DMS79 (cell line): ENCODE measurements at places on chromosomes 5 and 9.

DNA sequence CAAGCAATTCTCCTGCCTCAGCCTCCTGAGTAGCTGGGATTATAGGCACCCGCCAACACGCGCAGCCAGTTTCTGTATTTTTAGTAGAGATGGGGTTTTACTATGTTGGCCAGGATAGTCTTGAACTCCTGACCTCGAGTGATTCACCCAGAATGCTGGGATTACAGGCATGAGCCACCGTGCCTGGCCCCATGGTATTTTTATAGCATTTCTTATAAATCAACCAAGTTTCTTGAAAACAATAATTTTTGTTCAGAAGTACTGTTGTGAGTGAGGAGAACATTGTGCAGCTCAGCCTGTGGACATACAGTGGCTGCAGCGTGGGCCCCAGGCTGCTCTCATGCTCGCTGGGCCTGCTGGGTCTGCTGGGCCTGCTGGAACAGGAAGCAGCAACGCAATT lies 45.3 kb downstream of the MAP1B start:
- no peak for DNase-seq

GRCh38 chr9:93645149-93645889 lies 68.9 kb downstream of the PHF2 start:
- no peak for DNase-seq

DNA sequence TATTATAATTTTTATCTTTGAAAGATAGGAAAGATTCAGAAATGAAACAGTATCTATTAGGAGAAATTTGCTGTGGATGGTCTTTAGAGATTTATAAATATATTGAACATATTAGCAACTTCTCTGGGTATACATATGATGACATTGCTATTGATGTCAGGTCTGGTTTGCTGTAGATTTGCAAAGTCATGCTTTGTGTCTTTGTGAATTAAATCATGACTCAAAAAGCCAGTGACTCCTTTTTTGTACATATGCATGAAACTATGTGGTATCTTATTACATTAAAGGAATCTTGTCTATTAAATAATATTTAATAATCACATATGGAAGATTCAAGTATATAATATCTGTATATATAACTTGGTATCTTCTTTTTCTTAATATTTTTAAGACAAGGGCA lies 141.9 kb downstream of the ST8SIA4 start:
- no peak for DNase-seq

DNA sequence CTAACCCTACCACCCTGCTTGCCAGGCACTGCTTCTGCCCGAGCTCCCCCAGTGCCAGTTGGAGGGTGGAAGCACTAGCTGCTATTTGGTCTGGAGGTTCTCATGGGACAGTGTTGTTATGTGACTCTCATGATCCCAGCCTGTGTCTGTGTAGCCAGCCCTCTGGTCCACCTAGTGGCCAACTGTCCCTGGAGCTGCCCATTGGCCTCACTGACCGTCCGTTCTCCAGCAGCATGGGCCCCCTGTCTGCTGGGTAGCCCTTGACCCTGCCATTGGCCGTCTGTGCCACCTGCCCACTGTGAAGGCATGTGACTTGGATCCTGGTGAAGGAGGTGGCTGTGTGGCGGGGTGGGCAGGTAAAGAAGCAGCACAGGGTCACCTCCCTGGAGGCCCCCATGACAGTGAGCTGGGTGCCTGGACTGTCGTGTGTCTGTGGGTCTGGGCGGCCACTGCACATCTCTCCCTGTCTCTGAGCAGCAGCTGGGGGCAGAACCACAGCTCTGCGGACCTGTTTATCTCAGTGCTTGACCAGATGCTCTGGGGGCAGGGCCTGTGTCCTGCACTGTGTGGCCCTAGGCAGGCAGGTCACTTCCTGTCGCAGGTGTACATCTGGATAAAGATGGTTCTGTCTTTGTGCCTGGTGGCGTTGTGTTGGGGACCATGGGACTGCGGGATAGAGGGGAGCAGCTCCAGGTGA lies 11.4 kb downstream of the PHF2 start:
- DNase-seq: no peak

GRCh38 chr5:55918087-55919035 lies 67.2 kb downstream of the IL31RA start:
- DNase-seq: no peak

DNA sequence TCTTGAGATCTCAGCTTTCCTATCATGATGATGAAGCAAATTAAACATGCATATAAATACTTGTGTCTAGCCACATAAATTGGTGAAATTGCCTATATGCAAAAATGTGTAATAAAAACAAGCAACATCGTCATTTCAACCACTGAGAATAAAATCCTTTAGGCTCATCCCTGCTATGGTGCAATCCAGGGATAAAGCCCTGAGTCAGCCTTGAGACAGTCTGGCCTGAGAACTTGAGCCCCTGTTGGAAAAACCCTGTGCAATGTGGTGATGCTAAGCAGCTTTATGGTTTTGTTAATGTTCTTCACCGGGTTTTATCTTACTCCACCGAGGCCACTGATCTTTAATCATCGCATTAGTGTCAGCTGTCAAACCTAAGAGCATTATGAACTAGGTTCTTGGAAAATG lies 170.5 kb downstream of the DCP2 start:
- DNase-seq: no peak

DNA sequence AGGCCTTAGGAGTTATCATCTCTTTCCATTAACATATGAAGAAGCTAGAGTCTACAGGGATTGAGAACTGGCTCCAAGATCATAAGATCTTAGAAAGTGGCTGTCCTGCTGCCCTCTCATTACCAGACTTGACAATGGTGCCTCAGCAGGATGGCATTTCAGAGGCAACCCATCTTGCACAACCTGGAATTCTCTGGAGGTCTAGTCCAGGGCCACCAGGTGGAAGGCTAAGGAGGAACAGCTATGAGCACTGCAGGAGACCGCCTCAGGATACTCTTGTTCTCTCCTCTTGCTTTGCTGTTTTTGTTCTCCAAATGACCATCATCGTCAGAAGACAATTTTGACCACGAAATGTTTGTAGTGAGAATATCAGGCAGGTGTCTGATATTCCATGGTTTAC lies 322.6 kb downstream of the FBXL17 start:
- DNase-seq: no peak

DNA sequence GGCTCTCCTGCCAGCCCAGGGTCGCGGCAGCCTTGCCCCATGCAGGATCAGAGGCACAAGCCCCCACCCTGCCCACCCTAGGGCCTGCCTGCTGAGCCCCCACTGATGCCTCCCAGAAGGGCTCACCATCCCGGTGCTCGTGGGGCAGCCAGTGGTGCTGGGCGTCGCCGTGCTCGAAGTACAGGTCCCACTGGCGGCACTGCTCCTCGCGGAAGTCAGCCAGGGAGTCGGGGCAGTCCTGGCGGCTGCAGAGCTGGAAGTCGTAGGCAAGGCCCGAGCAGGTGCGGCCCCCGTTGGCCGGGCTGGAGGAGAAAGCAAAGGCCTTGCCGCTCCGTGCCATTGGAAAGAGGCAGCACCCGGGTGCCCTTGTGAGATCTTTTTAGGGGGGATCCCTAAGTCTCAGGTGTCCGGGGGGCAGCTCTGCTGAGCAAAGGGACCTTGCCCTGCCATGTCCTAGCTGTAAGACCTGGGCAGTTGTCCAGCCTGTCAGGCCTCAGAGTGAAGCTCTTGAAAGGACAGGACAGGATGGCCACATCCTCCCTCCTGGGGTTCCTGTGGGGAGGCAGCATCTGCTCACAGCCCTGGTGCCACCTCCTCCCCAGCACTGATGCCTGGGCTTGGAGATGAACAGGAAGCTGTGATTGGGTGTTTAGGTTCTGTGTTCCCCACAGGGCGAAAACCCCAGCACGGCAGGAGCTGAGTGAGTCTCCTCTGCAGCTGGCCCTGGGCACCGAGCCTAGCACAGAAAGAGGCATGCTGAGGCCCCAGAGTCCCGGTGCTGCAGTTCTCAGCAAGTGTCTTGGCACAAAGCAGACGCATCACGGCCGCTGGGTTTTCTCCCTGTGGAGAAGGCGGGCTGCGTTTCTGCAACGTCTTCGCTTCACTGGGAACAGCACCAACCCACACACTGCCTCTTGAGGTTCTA lies 77.7 kb downstream of the ZNF354C start:
- DNase-seq: no peak

DNA sequence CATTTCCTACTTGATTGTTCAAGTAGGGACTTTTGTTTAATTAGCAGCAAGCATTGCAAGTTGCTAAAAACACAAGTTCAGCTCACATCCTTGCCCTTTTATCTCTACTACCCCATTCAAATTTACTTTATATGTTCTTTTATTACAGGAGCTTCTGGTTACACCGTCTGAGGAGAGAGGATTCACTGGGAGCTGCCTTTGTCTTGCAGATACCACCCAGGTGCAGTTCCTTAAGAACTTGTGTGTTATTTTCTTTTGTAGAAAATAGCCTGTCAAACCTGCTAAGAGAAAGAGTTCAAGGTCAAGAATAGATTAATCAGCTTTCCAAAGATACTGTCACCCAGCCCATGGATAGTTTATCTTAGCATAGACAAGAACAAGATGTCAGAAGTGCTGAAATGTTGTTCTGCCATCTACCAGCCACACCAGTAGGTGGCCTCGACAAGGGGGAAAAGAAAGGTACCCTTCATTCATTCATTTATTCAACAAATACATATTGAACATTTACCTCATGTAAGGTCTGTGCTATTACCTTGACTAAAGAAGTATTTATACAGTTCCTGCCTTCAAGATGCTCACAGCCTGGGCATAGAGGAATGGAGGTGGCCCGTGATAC lies 750.3 kb downstream of the MAT2B start:
- no peak for DNase-seq
